ENCODE measurements at places on chromosomes 16 and 17.

DNA sequence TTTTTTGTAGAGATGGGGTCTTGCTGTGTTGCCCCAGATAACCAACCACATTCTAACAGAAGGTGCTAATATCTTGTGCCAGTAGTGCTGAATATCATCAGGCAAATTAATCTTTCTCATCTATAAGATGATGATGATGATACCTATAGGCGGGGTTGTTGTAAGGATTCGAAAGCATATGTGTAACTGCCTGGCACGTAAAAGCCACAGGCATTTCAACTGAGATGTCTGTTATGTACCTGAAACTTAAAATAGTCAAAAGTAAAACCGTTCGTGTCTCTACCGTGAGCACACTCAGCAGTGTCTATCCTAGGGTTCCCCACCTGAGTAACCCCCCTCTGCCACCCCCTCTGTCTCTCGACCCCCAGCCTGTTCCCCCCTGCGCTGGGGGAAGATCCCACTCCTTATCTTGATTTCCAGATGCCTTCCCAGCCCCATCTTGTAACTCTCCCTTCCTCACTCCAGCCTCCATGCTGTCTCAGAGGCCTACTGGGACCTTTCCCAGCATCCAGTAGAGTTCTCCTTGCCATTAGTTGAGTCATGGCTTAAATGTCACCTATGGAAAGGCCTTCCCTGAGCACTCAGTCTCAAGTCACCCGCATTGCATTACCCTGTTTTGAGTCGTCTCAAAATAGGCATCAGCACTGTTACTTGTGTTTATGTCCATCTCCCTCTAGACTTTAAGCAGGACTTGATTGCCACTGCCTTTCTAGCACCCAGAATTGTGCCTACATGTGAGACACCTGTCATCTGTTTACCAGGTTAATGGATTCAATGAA lies 34.1 kb downstream of the CDRT15 start:
- DNase-seq: no peak

GRCh38 chr17:77728871-77729270 lies 229.6 kb upstream of the TNRC6C start:
- DNase-seq: no peak

DNA sequence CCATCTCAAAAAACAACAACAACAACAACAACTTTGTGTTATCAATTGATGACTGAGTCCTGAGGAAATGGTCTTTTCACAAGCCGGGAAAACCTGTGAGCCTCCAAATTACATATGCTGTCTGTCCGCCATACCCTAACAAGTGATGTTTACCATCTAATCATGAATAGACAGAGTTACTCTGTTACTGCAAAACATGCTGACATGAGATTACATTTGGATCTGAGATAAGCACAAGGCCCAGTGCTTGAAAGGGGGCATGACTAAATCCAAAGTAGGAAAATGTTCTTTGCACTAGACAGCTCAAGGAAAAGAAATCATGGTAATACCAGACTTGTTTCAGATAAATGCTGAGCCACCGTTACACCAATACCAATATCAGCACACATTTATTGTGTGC lies 8.6 kb upstream of the ATXN1L start:
- no peak for DNase-seq

DNA sequence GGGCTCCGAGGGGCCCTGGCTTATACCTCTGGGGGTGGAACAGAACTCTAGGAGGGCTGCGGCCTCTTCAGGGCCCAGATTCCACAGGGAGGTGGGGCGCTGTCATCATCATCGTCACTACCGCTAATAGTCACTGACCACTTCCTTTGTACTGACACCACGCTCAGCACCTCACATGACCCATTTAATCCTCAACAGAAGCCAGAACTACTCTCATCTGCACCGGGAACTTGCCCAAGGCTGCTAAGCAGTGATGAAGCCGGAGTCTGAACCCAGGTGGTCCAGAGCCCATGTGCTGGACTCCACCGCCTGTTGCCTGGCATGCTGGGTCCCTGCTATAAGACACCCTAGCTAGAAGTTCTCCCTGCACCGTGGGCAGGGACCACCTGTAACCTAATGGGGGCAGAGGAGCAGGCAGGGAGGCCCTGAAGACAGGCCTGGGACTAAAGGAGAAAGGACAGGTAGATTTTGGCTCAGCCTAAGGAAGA lies 12.0 kb downstream of the UNC13D start:
- DNase-seq: peak; percentile 59

DNA sequence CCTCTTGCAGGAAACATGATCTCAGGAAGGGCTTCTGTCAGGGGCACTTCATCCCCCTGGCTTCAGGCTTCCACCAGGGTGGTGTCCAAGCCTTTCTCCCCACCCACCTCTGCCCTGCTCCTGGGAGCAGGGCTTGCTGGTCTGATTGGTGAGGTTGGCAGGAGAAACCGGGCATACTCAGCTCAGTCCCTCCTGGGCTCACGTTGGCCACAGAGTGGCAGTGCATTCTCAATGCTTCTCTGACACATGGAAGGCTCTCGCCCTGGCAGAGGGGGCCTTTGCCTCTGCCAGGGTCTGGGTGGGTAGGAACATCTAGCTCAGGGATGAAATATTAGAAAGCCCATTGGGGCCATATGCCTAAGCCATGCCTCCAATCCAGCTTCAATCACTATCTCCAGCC lies 142.8 kb downstream of the AXIN2 start:
- DNase-seq: no peak

GRCh38 chr17:73201215-73202069 lies 8.6 kb downstream of the COG1 start:
- no peak for DNase-seq

DNA sequence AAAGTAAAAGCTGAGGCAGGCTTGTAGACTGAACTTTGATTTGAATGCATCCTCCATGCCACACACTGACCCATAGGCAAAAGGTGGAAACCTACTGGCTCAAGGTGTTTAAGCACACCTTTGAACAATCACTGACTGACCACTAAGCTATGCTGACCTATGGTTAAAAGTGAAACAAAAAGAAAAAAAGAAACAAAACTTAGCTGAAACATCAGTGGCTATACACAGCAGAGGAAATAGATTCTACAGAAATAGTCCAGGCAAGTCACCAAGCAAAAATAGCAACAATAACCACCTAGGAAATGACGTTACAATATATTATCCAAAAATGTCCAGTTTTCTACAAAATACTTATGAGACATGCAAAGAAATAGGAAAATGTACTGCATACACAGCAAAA lies 60.2 kb downstream of the RPGRIP1L start:
- DNase-seq: no peak

GRCh38 chr16:56789360-56789759 lies 59.4 kb downstream of the NUP93 start:
- peak; percentile 24 for DNase-seq

DNA sequence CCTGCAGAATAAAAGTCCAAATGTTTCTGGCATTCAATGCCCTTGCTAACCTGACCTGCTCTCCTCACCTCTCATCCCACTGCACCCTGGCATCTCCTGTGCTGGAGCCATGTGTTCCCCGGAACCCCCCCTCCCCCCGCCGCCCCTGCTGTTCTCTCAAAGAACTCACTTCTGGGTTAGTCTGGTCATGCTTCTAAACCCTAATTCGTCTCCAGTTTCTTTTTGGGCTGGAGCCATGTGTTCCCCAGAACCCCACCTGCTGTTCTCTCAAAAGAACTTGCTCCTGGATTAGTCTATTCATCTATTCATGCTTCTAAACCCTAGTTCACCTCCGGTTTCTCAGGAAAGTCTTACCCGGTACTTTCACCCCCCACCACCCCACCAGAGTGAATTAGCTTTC lies 808 bp upstream of the ALOX15 start:
- DNase-seq: no peak

DNA sequence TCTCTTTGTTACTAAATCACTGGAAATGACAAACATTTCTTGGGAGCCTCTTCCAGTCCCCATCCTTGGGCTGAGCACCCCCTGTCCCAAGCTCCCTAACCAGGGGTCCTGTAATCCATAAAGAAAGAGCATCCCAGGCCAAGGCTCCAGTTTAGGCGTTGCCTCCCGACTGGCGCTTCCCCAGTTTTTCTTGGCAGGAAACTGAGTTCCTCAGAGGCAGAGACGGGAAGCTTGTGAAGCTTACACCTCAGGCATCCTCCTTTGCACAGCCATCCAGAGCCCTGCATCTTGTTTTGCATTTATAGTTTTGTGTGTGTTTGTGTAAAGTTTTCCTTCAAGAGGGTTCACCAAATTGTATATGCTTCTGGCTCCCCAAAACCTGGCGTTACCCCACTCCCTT lies 7.1 kb downstream of the COPZ2 start:
- DNase-seq: no peak

GRCh38 chr17:76820039-76820438 lies 48.2 kb upstream of the MGAT5B start:
- no peak for DNase-seq

DNA sequence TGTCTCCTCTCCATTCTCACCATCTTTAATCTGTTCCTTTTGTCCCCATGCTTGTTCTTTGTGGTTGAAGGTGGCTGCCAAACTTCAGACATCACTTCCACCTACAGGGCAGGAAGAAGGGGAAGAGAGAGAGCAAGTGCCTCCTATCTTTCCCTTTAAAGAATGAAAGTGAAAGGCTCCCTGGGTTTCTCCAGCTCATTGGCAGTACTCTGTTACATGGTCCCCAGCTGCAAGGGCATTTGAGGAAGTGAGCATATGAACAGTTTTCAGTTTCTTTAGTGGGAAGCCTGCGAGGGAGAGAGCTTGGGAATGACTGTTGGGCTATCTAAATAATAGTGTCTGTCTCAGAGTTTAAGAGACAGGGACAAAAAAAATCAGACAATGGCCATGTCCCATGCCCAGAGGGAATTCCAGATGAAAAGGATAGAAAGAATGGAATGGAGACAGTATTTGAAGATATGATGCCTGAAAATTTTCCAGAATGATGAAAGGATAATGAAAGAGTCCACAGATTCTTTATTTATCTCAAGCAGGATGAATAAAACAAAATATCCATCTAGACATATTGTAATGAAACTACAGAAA lies 159.9 kb downstream of the LGALS9B start:
- DNase-seq: no peak

DNA sequence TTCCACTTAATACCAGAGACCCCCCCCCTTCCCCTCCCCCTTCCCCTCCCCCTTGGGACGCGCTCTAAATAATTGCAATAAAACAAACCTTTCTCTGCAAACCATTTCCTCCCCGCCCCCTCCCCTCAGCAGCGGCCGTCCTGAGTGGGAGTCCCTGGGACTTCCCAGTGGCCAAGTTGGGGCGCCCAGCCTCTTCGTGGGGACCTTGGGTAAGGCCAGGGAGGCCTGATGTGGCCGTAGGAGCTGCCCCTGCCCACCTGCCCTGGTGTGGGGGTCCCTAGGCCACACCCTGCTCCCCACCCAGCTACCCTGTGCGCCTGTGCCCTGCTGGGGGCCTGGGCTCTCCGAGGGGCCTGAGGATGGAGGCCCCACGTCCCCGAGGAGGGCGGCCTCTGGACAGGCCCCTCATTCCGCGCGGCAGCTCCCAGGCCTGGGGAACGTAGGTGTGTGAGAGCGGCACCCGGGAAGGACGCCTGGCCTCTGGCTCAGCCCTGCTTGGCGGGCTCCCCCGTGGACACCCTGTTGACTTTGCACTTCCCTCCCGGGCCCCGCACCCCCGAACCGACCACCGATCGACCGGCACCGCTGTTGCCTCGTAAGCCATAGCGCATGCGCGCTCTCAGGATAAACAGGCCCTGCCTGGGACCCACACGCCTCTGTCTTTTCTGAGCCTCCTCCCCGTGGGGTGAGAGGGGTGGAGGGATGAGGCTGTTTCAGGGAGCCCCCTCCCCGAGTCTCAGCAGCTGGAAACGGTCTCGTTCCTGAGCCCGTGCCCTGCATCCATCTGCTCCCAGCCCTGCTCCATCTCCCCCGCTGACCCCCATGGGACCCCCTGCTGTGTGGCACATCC lies 9.0 kb downstream of the NTHL1 start:
- DNase-seq: peak; percentile 30

GRCh38 chr17:74827800-74828199 lies 31.9 kb downstream of the GRIN2C start:
- DNase-seq: no peak

DNA sequence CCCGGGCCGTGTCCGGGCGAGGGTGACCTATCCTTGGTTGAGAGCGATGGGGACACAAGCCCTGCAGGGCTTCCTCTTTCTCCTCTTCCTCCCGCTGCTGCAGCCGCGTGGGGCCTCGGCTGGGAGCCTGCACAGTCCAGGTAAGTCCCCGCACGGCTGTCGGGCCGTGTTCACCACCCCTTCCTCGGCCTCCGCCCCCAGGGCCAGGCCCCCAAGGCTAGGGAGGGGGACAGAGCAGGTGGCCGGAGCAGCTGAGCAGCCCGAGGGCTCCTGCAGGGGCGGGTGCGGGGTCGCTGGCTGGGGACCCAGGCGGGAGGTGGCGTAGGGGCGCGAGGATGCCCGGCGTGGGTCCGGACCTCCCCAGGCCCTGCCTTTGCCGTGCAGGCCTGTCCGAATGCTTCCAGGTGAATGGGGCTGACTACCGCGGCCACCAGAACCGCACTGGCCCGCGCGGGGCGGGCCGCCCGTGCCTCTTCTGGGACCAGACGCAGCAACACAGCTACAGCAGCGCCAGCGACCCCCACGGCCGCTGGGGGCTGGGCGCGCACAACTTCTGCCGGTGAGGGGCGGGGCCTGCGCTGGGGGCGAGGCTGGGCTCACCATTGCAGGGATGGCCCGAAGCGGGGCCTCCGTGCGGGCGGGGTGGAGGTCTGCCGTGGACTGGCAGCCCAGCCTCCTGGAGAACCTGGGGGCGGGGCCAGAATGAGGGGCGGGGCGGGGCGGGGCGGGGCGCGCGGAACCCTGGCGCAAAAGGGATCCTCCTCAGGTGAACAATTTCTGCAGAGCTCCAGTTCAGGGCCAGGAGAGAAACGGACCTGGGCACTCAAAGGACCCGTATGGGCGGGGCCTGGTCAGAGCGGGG lies 631 bp downstream of the KREMEN2 start:
- no peak for DNase-seq

DNA sequence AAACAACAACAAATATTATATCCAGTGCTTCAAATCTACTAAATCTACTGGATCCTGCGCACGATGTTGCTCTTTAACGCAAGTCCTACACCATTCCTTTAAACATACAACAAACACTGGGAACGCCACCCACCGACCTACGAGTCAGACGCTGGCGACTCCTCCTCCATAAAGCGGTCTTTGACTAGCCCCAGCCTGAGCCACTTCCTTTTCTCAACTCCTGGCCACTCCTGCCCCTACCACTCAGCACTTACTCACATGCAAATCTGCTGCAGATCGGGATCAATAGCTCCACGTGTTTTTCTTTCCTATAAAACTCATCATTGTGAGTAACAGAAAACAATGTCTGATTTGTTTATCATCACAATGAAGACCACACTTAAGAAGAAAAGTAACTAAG lies 32.8 kb upstream of the MNT start:
- peak; percentile 37 for DNase-seq

DNA sequence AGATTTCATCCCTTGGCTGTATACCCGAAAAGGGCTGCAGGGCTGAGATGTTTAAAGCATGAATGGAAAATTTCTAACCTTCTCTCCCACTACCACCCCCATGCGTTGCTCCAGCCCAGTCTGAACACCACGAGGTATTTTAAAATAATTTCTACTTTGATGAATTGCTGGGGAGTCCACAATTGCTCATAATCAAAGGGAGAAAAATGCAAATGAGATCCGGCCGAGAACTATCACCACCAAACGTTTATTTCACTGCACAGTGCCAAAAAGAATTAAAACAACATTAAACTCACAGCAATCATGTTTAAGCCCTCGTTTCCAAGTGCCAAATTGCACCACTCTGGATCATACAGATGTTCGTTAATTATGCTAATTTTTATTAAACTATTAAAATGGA lies 36.7 kb downstream of the SNX11 start:
- no peak for DNase-seq

- no peak for DNase-seq
Measured at GRCh38 chr16:28587386-28587785, 9.5 kb downstream of the SULT1A2 start.

- DNase-seq: no peak
Measured at GRCh38 chr17:1873418-1873817, 43.6 kb downstream of the RPA1 start.

All from fibroblast of skin of right quadriceps (primary cell).